Progenitor cell of endocrine pancreas (in vitro differentiated cells): ENCODE measurements at places on chromosomes 16 and 17. TPM values are rescaled to one million over a fixed set of nuclear protein-coding genes. Genes with fewer than 3 reads are reported as not detected.

GRCh38 chr16:19287241-19287640 lies 1.7 kb downstream of the CLEC19A start:
- no peak overlapping the region for H3K4me3 ChIP-seq
- no peak for DNase-seq
- no peaks in the 10 kb centered on the region for H3K36me3 ChIP-seq
- H3K27ac ChIP-seq = no peak overlapping the region
- no peaks in the 10 kb centered on the region for H3K27me3 ChIP-seq
- peaks cover 9% of the 10 kb centered on the region for H3K4me1 ChIP-seq

DNA sequence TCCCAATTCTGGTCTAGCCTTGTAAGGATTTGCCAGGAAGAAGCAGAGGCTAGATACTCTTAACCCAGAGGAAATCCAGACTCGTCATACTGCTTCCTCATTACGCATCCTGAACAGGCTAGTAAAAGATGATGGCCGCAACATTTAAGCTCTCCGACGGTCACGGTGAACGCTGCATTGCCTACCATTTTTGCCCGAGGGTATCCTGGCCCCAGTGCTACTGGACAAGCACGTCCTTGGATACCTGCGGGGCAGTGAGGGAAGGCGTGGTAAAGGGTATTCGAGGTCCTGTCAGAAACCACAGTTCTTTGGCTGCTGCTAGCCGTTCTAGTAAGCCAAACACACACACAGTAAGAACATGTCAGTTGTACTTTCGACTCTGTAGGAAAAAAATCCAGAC lies 36.6 kb downstream of the METTL16 start:
- H3K36me3 ChIP-seq = peaks cover 37% of the 10 kb centered on the region
- no peak for DNase-seq
- no peaks in the 10 kb centered on the region for H3K27me3 ChIP-seq
- H3K27ac ChIP-seq = no peak overlapping the region

- H3K4me1 ChIP-seq = peaks cover 17% of the 10 kb centered on the region
- no peaks in the 10 kb centered on the region for H3K27me3 ChIP-seq
These were observed 1.3 kb downstream of the CMTR2 start for GRCh38 chr16:71287911-71288310.

- H3K27ac ChIP-seq = no peak overlapping the region
- H3K27me3 ChIP-seq = no peaks in the 10 kb centered on the region
- no peak overlapping the region for H3K4me3 ChIP-seq
- DNase-seq = no peak
These were observed 493.9 kb downstream of the WWOX start for GRCh38 chr16:78593352-78593751.

The DBNDD1 gene
- total RNA-seq = 53.8 and 57.4 TPM in 2 replicates

The NPIPB6 gene
- 5.7 and 7.0 TPM in 2 replicates for total RNA-seq

DNA sequence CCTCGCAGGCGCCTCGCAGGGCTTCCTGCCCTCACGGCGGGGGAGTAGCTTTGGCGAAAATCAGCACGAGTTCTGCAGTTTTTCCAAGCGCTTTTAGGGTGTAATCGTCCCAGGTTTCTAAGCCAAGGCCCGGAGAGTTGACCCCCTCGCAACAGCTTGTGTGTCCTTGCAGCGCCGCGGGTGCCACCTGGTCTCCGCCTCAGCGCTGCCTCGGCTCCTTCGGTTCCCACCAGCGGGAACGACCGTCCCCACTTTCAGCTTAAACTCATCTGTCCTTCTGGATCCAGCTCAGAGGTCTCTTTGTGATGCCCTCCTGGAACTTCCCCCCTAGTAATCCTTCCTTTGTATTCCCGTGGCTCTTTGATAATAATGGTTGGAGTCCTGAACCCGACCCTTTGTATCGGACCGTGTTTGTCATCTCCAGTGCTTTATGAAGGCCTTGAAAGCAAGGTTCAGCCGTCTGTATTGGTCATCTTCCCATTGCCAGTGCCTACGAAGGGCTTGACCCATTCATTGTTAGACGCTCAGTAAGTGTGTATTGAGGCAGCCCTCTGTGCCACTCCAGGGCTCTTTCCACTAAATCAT lies 858 bp upstream of the SMARCE1 start:
- H3K36me3 ChIP-seq = peaks cover 9% of the 10 kb centered on the region
- DNase-seq = no peak
- peak overlapping the region; percentile 86 for H3K4me3 ChIP-seq
- H3K4me1 ChIP-seq = peaks cover 24% of the 10 kb centered on the region
- peak overlapping the region; percentile 100 for H3K27ac ChIP-seq

The OR2C1 gene
- 0.19 TPM in 1 of 2 replicates, not detected in the other for total RNA-seq

The ALOX12 gene
- not detected in 2 replicates for total RNA-seq

- H3K4me1 ChIP-seq = peaks cover 21% of the 10 kb centered on the region
- DNase-seq = no peak
- peak overlapping the region; percentile 71 for H3K4me3 ChIP-seq
- peaks cover 6% of the 10 kb centered on the region for H3K27me3 ChIP-seq
- H3K36me3 ChIP-seq = no peaks in the 10 kb centered on the region
- peak overlapping the region; percentile 30 for H3K27ac ChIP-seq
These were observed 853 bp upstream of the DOK4 start for GRCh38 chr16:57486858-57487834.

The RFWD3 gene
- total RNA-seq = 40.3 and 48.4 TPM in 2 replicates

The SDR42E1 gene
- total RNA-seq = 0.02 and 0.04 TPM in 2 replicates

GRCh38 chr16:66271074-66272060 lies 95.1 kb upstream of the CDH5 start:
- H3K4me1 ChIP-seq = peaks cover 12% of the 10 kb centered on the region
- DNase-seq = no peak
- H3K27me3 ChIP-seq = peaks cover 53% of the 10 kb centered on the region
- H3K4me3 ChIP-seq = peak overlapping the region; percentile 55
